AG04449 (cell line): ENCODE measurements at places on chromosomes 5 and 9.

DNA sequence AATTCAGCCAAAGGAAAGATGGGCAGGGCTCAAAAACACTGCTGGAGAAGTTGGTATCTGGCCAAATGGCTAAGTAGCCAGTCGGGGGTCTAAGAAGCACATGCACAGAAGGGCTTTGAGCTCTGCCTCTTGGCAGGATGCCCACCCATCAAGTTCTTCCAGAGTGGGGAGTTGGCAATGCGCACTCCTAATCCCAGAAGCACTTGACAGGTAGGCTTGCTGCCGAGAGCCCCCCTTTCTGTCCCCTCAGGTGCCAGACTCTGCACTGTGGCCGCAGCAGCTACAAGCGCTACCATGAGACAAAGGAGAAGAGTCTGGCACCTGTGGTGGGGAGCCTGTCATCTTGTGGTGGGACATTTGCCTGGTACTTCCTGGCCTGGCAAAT lies 252.9 kb upstream of the SLC24A2 start:
- DNase-seq: no peak

DNA sequence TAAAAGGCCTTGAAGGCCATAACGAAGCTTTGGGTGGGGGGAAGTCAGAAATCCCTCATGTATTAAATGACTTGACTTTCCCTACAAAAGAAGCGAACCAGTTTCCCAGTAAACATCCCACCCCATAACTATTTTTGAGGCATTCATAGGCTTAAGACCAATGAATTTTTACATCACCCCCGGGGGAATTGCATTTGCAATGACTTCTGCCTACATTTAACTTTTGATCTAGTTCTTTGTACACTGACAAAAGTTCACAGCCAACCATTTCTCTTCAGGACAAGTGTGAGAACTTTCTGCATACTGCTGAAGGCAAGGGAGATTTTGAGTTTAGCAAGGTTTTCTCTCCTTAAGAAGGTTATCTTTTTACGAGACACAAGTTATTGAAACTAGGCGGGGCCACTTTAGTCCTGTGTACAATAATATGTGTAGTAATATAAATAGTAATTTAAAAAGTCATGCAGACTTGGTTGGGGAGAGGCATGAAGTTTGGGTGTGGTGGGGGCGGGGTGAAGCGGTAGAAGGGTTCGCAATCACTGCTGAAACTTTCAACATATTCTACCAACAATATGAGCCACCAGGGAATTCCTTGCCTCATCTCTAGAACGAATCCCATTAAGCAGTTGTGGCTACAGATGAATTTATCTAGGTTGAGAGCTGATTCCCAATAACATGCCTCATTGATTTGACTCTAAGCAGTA lies 2.5 kb downstream of the TJP2 start:
- DNase-seq: no peak

- no peak for DNase-seq
Observed at GRCh38 chr9:5988265-5988664, 27.2 kb downstream of the RANBP6 start.

- no peak for DNase-seq
Observed at GRCh38 chr5:125298258-125298657, 551.8 kb upstream of the ZNF608 start.

- no peak for DNase-seq
Observed at GRCh38 chr5:25181249-25181648, 536.5 kb upstream of the CDH10 start.
